ENCODE measurements at places on chromosomes 5 and 9.

DNA sequence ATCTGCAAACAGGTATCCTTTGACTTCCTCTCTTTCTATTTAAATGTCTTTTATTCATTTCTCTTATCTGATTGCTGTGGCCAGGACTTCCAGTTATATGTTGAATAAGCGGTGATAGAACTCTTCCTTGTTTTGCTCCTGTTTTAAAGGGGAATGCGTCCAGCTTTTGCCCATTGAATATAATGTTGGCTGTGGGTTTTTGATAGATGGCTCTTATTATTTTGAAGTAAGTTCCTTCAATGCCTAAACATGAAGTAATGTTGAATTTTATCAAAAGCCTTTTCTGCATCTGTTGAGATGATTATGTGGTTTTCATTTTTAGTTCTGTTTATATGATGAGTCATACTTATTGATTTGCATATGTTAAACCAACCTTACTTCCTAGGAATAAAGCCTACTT lies 300.5 kb upstream of the CTNND2 start:
- no peak for DNase-seq

DNA sequence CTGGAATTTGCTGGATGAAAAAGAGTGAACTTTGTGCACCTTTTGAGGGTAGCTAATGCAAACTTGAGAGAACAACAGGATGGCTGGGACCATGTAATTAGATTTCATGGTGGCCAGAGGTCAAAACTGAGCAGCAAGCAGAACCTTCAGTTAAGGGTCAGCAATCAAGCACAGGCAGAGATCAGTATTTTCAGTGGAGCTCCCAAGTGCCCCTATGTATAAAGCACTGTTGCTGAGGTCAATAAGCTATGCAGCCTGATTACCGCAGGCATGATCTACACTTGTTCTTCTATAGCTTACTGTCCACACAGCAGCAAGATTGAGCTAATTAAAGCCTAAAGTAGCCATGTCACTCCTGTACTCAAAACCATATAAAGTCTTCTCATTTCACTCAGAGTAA lies 62.1 kb upstream of the TMC1 start:
- DNase-seq: no peak

- DNase-seq: no peak
Observed at GRCh38 chr9:110065532-110065931, 142.4 kb downstream of the C9orf152 start.

DNA sequence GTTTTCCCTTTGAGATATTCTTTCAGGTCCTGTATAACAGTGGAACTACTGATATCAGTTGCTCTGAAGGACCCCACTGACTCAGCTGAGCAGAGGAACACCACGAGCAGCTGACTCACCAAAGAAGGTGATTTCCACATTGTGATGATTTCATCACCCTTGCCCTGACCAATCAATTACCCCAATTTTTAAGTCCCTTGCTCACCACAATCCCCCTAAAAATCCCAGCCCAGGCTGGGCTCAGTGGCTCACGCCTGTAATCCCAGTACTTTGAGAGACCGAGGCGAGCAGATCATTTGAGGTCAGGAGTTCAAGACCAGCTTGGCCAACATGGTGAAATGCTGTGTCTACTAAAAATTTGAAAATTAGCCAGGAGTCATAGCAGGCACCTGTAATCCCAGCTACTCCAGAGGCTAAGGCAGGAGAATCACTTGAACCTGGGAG lies 125.3 kb upstream of the ABCA1 start:
- DNase-seq: peak; percentile 77

- DNase-seq: no peak
Observed at GRCh38 chr5:110873773-110874437, 135.1 kb downstream of the SLC25A46 start.

GRCh38 chr5:102857076-102857818 lies 102.1 kb downstream of the PAM start:
- DNase-seq: no peak

GRCh38 chr5:100131161-100131560 lies 404.0 kb upstream of the FAM174A start:
- DNase-seq: no peak

GRCh38 chr5:12017007-12017406 lies 112.8 kb upstream of the CTNND2 start:
- DNase-seq: no peak

DNA sequence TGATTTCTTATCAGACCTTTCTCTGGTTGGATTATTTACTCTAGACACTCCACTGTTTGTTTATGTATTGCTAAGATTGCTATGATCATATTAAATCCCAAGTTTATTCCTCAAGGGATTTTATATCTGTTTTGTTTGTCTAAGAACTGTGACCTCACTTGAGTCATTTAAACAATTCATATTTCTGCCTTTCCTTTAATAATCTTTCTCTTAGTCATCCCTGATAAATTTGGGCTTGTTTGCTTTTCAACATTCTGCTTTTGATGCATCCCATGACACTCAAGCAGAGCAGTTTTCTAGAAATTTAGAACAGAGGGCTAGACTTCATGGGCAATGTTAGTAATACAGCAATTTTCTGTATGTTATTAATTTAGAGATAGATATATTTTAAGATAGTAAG lies 231.6 kb upstream of the TNC start:
- DNase-seq: no peak

DNA sequence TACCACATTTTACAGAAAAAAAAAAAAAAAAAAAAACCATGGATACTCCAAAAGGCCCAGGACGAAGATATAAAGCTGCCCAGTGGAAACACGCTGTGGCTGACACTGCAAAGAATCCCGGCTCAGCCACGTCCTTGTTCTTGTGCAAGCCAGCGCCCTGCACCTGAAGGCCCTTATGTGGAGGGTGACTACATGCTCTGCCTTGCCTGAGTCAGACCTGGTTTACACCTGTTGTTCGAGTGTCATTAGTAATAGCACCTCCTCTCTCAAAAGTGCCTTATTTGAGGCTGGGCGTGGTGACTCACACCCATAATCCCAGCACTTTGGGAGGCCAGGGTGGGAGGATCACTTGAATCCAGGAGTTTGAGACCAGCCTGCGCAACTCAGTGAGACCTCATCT lies 54.3 kb upstream of the ZSWIM6 start:
- no peak for DNase-seq

DNA sequence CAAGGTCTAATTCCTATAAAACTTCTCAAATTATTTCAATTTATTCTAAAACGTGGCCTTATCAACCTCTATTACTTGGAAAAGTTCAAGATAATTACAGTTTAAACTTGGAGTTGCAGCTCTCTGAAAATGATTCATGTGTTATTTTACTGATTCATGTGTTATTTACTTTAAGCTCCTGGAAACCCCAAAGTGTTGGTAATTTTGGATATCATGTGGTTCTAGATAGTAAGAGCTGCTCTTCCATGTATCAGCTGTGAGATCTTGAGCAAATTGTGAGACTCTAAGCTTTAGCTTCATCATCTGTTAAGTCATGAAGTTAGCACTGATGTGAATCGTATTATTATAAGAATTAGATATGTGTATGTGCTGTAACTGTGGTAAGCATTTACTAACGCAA lies 749.2 kb downstream of the TLE4 start:
- DNase-seq: no peak

DNA sequence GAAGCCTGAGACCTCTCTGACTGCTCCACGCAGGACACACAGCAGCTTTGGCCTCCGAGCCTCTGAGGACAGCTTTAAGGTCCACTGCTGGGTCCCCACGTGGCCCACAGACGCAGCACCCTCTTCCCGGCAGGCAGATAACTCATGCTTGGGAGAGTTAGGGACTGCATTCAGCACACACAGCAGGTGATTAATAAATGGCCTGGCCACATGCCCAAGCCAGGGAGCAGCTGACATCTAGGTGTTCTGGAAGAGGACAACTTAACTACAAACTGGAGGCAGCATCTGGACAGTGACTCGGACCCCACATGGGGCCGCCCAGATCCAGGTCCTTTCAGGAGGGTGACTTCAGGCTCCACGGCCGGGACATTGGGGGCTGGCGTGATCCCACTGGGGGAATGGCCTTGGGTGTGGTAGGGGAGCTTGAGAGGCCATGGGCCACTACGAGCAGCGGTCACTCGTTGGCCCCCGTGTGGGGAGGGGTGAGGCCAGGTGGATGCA lies 11.3 kb downstream of the NINJ1 start:
- DNase-seq: no peak

DNA sequence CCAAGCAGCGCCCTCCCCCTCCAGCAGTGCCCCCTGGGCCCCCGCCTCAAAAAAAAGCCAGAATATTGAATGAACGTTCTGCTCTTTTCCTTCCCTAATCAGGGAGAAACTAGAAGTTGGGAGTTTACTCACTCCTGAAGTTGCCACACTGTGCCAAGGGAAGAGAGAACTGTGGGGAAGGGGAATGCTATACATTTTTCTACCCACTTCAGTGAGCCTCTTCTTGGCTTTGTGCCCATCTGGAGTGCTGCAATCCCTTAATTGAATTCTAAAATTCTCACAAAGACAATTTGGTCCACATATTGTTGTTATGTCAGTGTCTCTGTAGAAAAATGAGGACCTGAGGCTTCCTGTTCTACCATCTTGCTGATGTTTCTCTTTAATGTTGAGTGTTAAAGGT lies 443.7 kb downstream of the DIRAS2 start:
- DNase-seq: no peak

DNA sequence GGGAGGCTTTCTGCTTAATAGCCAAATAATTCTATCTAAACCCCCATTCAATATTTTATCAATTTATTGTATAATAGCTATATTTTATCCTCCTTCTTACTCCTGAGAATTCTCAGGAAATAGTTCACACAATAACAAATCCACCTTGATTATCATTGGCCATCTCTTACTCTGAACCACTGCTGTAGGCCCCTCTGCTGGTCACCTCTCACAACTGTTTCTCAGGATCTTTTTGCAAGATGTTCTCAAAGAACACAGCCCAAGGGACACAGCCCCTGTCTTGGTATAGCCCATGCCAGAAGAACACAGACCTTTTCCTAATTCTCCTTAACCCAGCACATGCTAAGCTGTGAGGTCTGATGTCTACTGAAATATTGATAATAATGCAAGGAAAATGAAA lies 74.9 kb upstream of the HTR4 start:
- DNase-seq: no peak

- no peak for DNase-seq
Observed at GRCh38 chr5:65382582-65382981, 99.1 kb downstream of the ADAMTS6 start.

- DNase-seq: peak; percentile 87
Observed at GRCh38 chr5:67215519-67216471, 19.2 kb upstream of the CD180 start.

GRCh38 chr5:135454946-135455345 lies 2.8 kb upstream of the TIFAB start:
- DNase-seq: no peak

DNA sequence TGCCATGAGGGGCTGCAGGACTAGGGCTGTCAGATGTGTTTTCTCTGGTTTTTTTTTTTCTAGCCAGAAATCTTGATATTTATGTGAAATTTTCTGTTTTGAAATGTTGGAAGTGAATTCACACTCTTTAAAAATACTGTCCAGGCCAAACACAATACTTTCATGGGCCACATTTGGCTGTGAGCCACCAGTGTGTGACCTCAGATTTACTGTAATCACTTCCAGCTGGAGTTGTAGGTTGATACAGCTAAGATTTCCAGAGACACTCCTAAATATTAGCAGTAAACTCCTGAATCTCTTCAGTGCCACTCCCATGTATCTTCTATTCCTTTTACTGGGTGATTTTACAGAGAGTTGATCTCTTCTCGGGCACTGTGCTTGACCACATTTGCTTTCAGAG lies 92.2 kb upstream of the CKMT2 start:
- no peak for DNase-seq

DNA sequence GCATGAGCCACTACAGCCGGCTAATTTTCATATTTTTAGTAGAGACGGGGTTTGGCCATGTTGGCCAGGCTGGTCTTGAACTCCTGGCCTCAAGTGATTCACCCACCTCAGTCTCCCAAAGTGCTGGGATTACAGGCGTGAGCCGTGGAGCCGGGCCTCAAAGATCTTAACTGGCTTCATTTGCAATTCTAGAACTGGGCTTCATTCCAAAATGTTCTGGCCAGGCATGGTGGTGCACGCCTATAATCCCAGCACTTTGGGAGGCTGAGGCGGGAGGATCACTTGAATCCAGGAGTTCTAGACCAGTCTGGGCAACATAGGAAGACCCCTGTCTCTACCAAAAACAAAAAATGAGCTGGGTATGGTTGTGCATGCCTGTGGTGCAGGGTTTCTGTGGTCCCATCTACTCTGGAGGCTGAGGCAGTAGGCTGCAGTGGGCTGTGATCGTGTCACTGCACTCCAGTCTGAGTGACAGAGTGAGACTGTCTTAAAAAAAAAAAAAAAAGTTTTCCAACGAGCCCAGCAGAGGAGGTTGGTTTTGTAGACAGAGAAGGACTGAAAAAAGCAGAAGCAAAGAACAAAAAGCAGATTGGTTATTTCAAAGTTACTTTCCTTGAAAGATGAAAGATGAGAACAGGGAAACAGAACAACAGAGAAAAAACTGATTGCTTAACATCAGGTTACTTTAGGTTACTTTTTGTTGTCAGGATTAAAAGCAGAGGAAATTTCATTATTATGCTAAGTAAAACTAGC lies 78.2 kb downstream of the ANKRD55 start:
- DNase-seq: no peak

DNA sequence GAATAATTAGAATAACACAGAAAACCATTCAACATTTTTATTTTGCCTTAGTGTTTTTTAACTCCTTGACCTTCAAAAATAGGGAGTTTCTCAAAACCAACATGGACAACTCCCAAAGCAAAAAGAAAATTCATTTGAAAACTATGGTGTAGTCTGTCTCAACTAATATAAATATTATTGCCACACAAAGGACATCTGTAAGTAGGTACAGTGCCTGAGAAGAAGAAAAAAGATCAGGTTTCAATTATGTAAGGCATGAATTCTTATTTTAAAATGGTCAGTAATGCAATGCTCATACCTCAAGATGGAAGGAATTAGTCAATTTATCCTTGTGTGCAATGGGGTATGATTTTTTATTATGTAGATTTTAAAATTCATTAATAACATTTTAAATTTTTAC lies 109.6 kb upstream of the CNTLN start:
- no peak for DNase-seq

DNA sequence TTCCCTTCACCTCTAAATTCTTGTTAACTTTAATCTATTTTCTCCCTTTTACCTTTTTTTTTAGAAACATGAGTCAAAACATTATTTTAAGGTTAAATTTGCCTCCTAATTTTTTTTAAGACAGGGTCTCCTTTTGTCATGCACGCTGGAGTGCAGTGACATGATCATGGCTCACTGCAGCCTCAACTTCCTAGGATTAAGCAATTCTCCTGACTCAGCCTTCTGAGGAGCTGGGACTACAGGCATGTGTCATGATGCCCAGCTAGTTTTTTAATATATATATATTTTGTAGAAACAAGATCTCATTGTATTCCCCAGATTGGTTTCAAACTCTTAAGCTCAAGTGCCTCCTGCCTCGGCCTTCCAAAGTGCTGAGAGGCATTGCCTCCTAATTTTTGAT lies 424.7 kb upstream of the FAM174A start:
- DNase-seq: no peak

- peak; percentile 62 for DNase-seq
Observed at GRCh38 chr9:95316794-95317118, 753 bp downstream of the FANCC start.

- no peak for DNase-seq
Observed at GRCh38 chr9:14985419-14985818, 75.2 kb upstream of the FREM1 start.

Measured in activated CD4-positive, alpha-beta T cell treated with anti-CD3 and anti-CD28 coated beads, Interleukin-10, Interleukin-2, amounts not matched to agents 100 ng/mL and 50 ng/mL, durations not matched to agents 16 hours and 8 hours (primary cell).